ENCODE measurements at places on chromosomes 1 and 21.
A peak's percentile ranks its signal among the peaks of the same experiment; 100 is the strongest.

DNA sequence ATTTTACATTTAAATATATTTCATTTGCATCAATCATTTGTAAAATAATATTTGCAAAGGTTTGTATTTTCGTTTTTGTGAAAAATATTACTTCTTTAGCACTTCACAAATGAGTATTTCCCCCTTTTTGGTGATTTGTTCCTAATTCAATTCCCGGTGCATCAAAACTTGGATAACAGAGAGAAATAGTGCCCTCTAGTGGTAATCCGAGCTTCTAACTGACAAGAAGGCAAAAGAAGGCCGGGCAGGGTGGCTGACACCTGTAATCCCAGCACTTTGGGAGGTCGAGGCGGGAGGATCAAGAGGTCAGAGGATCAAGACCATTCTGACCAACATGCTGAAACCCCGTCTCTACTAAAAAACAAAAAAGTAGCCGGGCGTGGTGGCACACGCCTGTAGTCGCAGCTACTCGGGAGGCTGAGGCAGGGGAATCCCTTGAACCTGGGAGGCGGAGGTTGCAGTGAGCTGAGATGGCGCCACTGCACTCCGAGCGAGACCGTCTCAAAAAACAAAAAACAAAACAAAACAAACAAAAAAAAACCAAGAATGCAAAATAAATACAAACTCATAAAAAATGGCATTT, 137.7 kb downstream of the COL11A1 start:
- DNase-seq: peak; percentile 13

DNA sequence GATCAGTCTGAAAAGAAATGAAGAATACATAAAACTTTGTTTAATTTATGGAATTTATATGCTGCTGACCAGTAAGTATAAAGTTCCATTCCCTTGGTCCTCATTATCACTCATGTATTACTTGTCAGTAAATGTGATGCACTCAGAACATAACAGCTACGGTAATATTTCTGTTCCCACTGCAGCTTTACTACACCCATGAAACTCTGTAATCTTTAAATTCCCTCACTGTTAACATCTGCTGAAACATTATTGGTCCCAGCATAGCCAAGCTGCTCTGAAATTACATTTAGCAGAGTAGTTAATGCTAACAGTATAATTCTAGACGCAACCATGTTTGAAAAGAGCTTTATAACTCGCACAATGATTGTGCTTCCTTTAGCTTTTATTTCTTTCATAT, 238.4 kb downstream of the GPATCH2 start:
- DNase-seq: no peak

- no peak for DNase-seq
These were observed 49.0 kb upstream of the ACOT11 start for GRCh38 chr1:54499097-54499359.

DNA sequence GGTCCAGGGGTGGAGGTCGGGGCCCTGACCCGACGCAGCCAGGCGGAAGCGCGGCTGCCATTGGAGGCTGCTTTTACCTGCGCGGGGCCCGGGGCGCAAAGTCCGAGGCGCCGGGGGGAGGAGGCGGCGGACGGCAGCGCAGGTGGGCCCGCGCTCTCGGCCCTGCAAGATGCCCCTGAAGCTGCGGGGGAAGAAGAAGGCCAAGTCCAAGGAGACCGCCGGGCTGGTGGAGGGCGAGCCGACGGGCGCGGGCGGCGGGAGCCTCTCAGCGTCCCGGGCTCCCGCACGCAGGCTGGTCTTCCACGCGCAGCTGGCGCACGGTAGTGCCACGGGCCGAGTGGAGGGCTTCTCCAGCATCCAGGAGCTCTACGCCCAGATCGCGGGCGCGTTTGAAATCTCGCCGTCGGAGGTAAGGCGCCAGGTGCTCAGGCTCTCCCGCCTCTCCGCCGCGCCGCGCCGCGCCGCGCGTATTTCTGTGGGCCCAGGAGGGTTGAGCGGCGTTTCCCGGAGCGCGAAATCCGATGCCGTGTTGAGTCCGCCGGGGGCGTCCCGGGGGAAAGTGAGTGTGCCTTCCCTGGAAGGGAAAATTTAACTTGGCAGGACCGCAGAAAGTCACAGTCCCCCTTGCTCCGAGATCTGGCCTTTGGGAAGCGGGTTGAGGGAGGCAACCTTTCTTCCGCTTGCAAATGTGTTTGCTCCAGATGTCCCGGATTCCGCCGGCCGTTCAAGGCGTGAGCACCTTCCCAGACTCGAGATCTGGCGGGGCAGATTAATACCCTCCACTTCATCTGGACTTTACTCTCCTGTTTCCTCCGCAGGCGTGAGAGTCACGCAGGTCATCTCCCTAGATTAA, at the start of gene GIPC2:
GIPC2 (plus strand) TSS at position 41 of the 853 bp plus-strand sequence; CDS start at position 170, 129 bp downstream.
- DNase-seq: no peak

DNA sequence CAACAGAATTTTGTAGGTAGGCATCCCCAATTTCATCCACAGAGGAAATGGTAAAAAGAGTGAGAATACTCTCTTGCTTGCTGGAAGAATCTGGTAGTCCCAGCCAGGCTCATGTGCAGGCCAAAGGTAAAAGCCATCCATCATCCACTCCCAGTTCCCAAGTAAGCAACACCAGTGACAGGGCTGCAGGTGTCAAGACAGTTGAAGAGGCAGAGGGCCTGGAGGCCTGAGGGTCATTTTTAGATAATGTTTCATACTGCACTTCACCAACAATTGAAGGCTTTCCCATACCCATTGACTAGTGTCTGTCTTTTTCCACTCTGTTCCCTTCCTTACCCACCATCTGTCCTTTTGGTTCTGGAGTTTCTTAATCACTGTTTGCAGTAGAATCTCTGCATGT, 141.7 kb upstream of the L1TD1 start:
- no peak for DNase-seq

- DNase-seq: no peak
These were observed 11.9 kb downstream of the MTFR1L start for GRCh38 chr1:25831569-25832196.

DNA sequence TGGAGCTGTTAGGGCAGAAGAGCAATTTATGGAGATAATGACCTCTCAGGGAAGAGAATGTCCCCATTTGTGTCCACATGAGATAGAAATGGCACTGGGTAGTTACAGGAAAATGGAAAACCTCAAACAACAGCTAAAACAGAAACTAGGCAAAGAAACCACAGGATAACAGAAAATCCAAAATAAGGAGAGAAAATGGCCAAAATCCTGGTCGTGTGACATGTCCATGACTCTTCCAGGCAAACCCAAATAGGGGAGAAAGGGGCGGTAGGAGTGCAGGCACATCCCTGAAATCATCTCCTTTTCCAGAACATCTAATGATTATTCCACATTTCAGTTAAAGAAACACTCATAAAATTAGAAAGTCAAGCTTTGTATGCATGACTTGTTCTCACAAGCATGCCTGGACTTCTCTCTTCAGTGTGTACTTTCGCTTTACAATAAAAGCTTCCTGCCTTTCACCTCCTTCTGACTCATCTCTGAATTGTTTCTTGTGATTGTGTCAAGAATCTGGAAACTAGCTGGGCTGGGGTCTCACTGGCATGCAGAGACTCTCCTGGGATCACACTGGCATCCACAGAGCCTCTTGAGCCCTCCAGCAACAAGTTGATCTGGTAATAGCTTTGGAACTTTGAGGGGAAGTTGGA, 171.4 kb upstream of the ZP4 start:
- no peak for DNase-seq

DNA sequence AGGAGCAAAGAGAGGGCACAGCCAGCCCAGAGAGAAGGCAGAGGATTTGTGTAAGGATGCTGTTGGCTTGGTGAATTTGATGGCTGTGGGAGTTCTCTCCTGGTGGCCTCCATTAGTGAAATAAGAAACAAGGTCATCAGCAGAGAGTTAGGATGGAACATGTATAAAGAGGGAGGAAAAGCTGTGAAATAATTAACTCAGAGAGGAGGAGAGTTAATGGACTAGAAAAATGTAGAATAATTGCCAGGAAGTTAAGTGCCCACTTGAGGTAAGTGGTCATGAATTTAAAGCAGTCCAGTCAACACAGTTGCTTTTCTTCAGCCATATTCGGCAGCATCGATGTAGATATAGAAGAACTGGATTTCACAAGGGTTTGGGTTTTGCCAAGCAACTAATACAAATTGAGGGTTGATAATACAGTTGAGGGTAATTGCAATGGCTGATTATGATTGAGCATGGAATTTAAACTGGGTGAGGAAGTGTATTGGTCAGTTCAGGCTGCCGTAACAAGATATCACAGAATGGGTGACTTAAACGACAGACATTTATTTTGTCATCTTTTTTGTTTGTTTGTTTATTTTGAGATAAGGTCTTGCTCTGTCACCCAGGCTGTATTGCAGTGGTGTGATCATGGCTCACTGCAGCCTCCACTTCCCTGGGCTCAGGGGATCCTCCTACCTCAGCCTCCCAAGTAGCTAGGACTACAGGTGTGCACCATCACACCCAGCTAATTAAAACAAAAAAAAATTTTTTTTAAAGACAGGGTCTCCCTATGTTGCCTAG, 31.7 kb upstream of the KLF17 start:
- DNase-seq: peak; percentile 82

GRCh38 chr21:25515484-25516405, 91.5 kb downstream of the MRPL39 start:
- DNase-seq: no peak

DNA sequence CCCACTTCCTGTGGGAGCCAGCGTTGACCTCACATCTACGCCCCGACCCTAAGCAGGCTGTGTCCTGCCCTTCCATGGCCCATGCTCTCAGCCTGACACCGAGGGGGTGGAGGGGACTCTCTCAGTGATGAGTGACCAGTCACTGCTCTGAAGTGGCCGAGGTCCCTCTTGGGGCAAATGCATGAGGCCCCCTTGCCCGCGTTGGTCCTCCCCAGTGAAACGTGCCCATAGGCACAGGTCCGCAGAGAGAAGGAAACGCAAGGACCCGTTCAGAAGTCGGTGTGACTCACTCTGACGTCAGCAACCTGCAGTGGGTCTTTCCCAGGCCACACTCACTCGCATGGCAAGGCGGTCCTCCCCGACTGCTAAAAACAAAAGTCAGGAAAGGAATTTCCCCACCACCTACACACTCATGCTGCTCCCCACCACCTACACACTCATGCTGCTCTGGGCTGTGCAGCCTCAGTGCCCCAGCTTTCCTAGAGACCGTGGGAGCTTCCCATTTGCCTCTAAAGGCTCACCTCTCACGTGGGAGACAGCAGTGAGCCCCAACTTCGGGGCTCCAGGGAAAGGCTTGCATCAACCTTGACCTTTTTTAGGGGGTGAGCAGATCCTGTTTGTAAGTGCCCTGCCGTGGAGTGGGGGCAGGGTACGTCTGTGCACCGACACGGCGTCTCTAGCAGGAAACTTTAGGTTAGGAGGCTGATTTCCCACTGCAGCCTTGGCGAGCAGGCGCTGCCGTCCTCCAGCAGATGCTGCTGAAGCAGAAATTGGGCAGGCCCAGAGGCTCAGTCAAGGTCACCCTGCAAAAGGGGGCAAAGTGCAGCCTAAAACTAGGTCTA, 11.4 kb downstream of the UBASH3A start:
- DNase-seq: no peak

DNA sequence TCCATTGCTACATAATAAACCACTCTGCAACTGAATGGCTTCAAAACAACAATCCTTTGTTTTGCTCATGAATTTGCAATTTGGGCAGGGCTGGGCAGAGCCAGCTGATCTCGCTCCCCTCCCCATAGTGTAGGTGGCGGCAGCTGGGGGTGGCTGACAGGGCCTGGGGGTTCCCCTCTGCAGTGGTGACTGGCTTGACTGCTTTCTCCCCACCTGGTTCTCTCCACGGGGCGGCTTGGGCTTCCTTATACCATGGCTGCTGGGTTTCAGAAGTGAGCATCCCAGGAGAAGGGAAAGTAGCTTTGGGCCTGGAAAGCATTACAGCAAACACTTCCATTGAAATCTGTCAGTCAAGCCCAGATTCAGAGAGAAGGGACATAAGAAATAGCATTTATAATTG, 129.7 kb upstream of the ZBTB40 start:
- no peak for DNase-seq

GRCh38 chr1:63367215-63368103, at the start of gene ALG6:
ALG6 (plus strand) TSS chr1:63367627; CDS start chr1:63370978, 3,351 bp downstream.
- peak; percentile 70 for DNase-seq

GRCh38 chr1:67893126-67893495, 59.8 kb upstream of the GNG12 start:
- no peak for DNase-seq

GRCh38 chr1:115476616-115477015, 138.6 kb upstream of the NGF start:
- DNase-seq: no peak

DNA sequence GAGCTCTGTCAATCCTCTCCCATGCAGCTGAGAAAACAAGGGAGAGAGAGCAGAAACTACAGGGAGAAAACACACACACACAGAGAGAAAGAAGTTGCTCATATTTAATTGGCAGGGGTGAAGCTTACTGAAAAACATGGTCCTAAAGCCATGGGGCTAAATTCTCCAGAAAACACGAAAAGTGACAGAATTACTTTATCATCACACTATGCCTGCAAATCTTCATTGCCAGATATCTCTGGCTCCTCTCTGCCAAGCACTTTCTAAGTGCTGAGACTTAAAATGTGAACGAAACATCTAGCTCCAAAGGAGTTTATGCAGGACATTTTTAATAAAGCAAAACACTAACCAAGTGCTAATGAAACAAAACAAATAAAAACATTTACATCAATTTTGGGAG, 134.1 kb downstream of the DAB1 start:
- DNase-seq: no peak

- DNase-seq: no peak
These were observed 103.9 kb downstream of the CASZ1 start for GRCh38 chr1:10692401-10693021.

GRCh38 chr1:61313906-61314422, 231.6 kb downstream of the NFIA start:
- no peak for DNase-seq

DNA sequence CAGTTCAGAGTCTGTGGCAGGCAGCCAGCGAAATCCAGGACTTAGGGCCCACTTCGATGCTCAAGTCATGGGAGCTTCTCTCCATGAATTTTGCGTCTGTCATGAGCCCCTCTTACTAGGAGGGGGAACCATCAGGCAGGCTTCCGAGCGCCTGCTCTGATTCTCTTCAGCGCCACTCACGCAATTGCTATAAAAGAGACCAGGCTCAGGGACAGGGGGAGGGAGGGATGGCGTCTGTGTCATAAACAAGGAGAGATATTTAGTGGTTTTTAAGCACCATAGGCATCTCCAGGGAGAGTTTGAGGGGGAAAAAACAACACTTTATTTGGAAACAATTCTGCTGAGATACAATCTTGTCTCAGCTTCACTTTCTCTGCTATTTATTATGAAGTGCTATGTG, 60.6 kb downstream of the NAV1 start:
- DNase-seq: no peak

- no peak for DNase-seq
These were observed 39.2 kb upstream of the CTTNBP2NL start for GRCh38 chr1:112356765-112357164.

- no peak for DNase-seq
These were observed 14.6 kb downstream of the COL9A2 start for GRCh38 chr1:40302475-40302874.

GRCh38 chr1:160154790-160155189, 3.4 kb downstream of the ATP1A4 start:
- DNase-seq: no peak
